Lung microvascular endothelial cell (primary cell): ENCODE measurements at places on chromosomes 1 and 21. TPM values are rescaled to one million over a fixed set of nuclear protein-coding genes. Genes with fewer than 3 reads are reported as not detected.

- no peak for DNase-seq
These were observed 45.3 kb downstream of the HSF2BP start for GRCh38 chr21:43613755-43614638.

DNA sequence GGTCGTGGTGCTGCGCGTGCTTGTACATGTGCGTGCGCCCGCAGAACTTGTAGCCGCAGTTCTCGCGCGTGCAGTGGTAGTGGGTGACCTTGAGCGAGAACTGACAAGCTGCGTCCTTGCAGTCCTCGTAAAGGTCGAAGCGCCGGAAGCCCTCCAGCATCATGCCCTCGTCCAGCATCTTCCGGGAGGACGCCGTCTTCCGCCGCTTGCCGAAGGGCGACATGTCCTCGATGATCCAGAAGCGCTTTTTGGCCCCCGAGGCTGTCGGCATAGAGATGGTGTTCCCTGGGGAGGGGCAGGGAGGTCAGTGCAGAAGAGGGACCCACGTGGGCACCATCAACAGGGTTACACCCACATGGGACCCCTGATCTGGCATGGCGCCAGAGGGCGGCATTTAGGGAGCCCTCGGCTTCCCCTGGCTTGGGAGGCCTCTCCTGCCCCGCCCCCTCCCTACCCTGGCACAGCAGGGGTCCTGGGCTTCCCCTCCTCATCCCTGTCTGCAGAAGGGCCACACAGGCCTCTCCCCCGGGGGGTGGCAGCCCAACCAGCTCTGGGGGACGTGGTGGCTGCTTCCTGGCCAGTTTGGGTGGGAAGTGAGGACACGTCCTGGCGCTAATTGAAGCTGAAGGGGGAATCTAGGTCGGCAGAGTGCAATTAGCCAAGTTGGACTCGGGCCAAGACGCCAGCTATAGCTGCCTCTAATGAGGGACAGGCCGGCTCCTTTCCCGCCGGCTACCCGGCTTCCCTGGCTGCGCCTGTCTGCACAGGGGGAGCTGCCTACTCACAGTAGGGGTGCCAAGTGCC is 156.5 kb downstream of the CASZ1 start:
- DNase-seq = no peak

DNA sequence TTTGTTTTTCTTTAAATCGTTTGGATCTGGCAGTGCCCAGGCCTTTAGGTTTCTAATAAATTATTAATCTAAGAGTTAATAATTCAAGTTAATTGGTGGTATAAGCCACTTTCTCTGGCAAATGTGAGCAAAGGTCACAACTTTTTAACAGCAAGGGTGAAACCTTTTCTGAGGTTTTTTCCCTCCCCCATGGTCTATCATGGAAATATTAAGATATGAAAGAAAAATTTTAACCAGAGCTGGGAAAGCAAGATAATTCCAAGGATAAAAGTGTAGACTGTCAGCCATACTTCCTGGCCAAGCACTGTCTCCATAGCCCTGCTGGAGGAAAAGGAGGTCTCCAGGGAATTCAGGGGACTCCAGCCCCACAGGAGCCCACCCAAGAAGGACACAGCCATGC is 341.2 kb downstream of the SETD4 start:
- DNase-seq = no peak

Gene CELA2B
- total RNA-seq = not detected in 2 replicates

Gene CYP4A22
- not detected in 2 replicates for total RNA-seq

Gene KRTAP19-3
- total RNA-seq = not detected in 2 replicates

Gene GPR137B
- 4.4 and 12.1 TPM in 2 replicates for total RNA-seq

Gene NHLH2
- total RNA-seq = under 0.01 TPM in 1 of 2 replicates, not detected in the other

Gene C1orf185
- total RNA-seq = not detected in 2 replicates
